ENCODE measurements at places on chromosomes 2 and 18. TPM values are rescaled to one million over a fixed set of nuclear protein-coding genes. Genes with fewer than 3 reads are reported as not detected.

- no peaks in the 10 kb centered on the region for H3K4me1 ChIP-seq
- DNase-seq: no peak
- H3K36me3 ChIP-seq: no peaks in the 10 kb centered on the region
- H3K27me3 ChIP-seq: peaks cover 3% of the 10 kb centered on the region
- H3K4me3 ChIP-seq: no peak overlapping the region
Observed at GRCh38 chr2:231388725-231389346, 6.7 kb upstream of the B3GNT7 start.

DNA sequence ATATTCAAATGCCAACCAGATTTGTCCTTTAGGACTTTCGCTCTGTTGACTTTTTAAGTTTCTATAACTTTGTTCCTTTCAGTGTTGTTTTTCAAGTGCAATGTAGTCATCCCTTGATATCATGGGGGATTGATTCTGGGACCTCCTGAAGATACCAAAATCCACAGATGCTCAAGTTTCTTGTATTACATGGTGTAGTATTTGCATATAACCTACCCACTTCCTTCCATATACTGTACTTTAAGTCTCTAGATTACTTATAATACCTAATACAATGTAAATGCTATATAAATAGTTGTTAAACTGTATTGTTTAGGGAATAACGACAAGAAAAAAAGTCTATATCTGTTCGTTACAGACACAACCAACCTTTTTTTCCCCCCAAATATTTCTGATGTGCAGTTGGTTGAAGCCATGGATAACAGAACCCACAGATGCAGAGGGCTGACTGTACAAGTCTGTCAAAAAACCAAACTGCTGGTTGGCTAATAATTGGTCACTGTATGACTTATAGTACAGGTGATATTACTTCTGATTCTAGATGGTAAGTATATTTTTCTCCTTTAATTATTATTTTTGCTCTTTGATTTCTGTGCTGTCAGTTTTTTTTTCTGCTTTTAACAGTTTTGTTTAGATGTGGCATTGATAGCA lies 201.7 kb upstream of the STON1 start:
- H3K36me3 ChIP-seq: no peaks in the 10 kb centered on the region
- peaks cover 9% of the 10 kb centered on the region for H3K4me1 ChIP-seq
- no peak for DNase-seq
- H3K27ac ChIP-seq: no peak overlapping the region
- no peaks in the 10 kb centered on the region for H3K27me3 ChIP-seq

- no peak overlapping the region for H3K27ac ChIP-seq
- H3K4me3 ChIP-seq: no peak overlapping the region
- H3K27me3 ChIP-seq: no peaks in the 10 kb centered on the region
- DNase-seq: no peak
- no peaks in the 10 kb centered on the region for H3K4me1 ChIP-seq
- H3K36me3 ChIP-seq: peaks cover 20% of the 10 kb centered on the region
Observed at GRCh38 chr2:229815858-229816257, 101.5 kb upstream of the DNER start.

DNA sequence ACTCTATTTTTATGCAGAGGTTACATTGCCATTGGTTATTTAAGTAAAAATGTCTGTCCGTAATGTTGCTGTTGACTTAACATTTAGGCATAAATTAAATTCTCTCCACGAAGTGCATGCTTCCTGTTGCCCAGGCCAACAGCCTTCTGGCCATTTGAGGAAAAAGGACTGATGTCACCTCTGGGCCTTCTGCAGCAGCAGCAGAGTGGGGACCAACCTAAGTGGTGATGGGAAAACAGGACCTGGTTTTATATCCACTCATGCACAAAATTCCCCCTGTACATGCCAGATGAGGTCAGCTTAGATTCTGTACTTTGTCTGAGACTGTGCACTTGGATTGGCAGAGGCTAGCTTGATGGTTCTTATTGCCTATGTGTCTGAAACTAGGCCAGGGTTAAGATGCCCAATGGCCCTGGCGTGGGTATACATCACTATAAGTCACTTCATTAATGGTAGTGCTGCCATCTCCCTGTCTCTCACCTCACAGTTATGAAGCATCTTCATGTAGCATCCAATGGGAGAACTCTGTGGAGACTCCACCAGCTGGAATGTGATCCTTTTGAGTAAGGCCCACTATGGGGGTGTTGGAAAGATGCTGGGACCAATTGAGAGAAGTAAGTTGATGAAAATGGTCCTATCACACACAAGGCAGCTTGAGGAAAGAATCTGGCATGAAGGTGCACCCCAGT lies 4.4 kb downstream of the ARHGAP25 start:
- no peak overlapping the region for H3K27ac ChIP-seq
- no peak overlapping the region for H3K4me3 ChIP-seq
- DNase-seq: no peak
- H3K36me3 ChIP-seq: no peaks in the 10 kb centered on the region

- no peak overlapping the region for H3K4me3 ChIP-seq
- H3K36me3 ChIP-seq: no peaks in the 10 kb centered on the region
- H3K4me1 ChIP-seq: no peaks in the 10 kb centered on the region
- DNase-seq: no peak
Observed at GRCh38 chr18:68263481-68263880, 451.4 kb downstream of the TMX3 start.

DNA sequence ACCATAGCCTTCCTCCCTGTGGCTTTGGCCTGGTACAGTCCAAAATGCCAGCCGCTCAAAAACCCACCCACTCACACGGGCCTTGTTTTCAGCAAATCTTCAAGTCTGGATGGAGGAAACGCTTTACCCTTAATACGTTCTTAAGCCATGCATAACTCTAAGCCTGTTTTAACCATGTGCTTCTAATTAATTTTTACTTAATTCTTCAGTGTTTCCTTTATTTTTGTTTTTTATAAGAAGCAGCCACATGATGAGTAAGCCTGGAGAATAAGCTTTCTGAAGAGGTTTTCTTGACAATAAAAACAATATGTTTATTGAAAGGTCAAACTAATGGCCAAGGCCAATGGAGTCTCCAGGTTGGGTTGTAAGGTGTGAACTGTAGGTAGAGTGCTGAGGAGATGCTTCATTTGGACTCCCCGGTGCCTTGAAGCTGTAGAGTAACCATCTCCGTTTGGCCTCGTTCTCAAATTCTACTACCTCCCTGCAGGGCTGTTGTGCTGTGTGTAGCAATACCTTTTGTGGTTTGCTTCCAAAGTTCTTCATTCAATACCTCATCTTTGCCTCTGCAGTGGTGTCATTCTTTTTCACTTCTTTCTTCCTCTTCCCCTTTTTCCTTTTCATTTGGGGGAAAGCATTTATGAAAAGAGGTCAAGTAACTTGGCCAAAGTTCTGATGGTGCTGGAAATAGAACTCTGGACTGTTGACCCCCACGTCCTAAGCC lies 113.7 kb downstream of the PRKCE start:
- H3K27me3 ChIP-seq: no peaks in the 10 kb centered on the region
- no peak overlapping the region for H3K4me3 ChIP-seq
- DNase-seq: no peak
- no peaks in the 10 kb centered on the region for H3K4me1 ChIP-seq

GRCh38 chr2:168006498-168006897 lies 240.9 kb downstream of the STK39 start:
- DNase-seq: no peak
- H3K4me1 ChIP-seq: no peaks in the 10 kb centered on the region
- no peak overlapping the region for H3K4me3 ChIP-seq
- H3K36me3 ChIP-seq: no peaks in the 10 kb centered on the region
- H3K27me3 ChIP-seq: no peaks in the 10 kb centered on the region
- no peak overlapping the region for H3K27ac ChIP-seq

DNA sequence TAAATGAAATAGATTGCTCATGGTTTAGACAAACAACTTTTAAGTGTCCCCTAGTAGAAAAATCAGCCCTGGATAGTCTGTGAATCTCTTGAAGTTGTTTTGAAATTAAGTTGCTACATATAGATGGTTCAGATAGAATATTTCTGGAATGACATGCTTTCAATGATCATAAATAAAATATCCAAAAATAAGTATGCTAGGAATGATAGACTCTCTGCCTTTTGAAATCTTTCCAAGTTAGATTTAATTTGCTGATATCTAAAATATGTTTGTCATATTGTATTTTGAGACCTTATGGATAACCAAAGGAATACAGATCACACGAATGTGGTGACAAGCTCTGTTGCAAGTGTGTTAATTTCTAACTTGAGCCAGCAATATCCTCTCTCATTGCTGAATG lies 488.7 kb downstream of the THSD7B start:
- no peaks in the 10 kb centered on the region for H3K27me3 ChIP-seq
- no peak overlapping the region for H3K27ac ChIP-seq
- no peaks in the 10 kb centered on the region for H3K4me1 ChIP-seq
- no peak overlapping the region for H3K4me3 ChIP-seq
- no peak for DNase-seq
- H3K36me3 ChIP-seq: no peaks in the 10 kb centered on the region

DNA sequence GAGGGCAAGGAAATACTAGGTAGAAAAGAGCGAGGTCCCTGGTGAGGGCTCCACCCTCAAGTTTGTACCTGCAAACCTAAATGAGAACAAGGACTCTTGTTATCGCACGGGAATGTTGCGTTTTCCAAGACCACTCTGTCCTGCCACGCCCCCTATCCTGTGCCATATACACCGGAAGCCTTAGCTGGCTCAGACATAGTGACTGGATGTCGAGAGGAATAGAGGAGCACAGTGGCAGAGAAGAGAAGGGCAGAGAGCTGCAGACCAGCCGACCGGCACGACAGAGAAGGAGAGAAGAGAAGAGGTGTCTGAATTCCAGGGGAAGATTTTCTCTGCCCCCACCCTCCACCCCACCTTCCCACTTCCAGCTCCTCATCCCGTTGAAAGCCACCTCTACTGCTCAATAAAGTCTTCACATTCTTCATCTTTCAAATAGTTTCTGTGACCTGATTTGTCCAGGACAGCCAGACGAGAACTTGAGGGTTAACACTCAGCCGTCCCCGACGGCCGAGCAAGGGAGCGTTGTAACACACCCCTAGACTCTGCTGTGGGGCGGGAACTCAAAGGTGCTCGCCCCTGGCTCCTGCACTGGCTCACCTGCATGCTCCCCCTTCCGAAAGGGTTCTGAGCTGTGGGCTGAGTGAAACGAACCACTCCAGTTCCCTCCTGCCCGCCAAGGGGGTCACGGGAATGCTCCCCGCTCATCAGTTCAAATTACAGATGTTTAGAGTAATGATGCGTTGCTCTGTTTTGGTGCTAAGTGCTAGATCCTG lies 24.9 kb upstream of the COL3A1 start:
- no peak overlapping the region for H3K4me3 ChIP-seq
- H3K36me3 ChIP-seq: no peaks in the 10 kb centered on the region
- no peaks in the 10 kb centered on the region for H3K4me1 ChIP-seq
- H3K27me3 ChIP-seq: no peaks in the 10 kb centered on the region
- no peak for DNase-seq
- H3K27ac ChIP-seq: no peak overlapping the region

GRCh38 chr2:172038604-172039003 lies 38.9 kb downstream of the METAP1D start:
- no peaks in the 10 kb centered on the region for H3K4me1 ChIP-seq
- DNase-seq: no peak
- no peak overlapping the region for H3K27ac ChIP-seq
- no peaks in the 10 kb centered on the region for H3K27me3 ChIP-seq
- no peaks in the 10 kb centered on the region for H3K36me3 ChIP-seq

DNA sequence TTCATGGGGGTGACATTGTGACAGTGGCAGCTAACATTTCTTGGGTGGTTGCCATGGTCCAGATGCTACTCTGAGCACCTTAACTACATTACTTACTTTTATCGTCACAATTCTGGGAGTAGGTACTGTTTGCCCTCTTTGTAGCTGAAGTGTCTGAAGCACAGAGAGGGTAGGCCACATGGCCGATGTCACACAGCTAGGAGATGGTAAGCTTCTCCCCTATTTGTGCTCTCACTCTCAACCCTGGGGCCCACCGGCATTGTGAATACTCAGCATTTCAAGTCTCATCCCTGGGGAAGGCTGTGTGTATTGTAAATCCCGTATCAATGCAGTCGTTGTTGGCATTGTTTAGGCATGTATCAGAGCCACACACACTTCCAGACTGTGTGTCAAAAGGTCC lies 136.6 kb downstream of the ACOXL start:
- DNase-seq: no peak
- no peaks in the 10 kb centered on the region for H3K27me3 ChIP-seq
- H3K4me3 ChIP-seq: no peak overlapping the region
- no peaks in the 10 kb centered on the region for H3K4me1 ChIP-seq
- H3K36me3 ChIP-seq: no peaks in the 10 kb centered on the region
- no peak overlapping the region for H3K27ac ChIP-seq

DNA sequence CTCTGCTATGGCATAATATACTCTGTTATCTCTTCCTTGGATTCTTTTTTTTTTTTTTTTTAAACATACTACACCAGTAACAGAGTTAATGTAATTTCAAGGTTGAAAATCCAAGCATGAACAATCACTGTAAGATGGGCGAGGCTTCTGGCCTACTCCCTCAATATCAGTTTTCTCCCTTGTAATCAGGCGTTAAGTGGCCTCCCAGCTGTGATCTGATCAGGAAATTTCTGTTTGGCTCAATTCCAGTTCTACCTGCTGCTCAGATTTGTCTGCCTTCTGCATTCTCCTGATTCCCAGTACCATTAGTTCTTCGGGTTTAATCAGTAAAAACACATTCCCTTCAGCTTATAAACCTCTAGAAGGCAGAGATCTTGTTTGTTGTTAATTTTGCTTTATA lies 18.6 kb downstream of the PRKD3 start:
- H3K36me3 ChIP-seq: no peaks in the 10 kb centered on the region
- no peak overlapping the region for H3K4me3 ChIP-seq
- no peaks in the 10 kb centered on the region for H3K27me3 ChIP-seq
- no peak for DNase-seq

GFPT1 gene
- total RNA-seq: 17.1 TPM

SNRNP27 gene
- 58.7 TPM for total RNA-seq

GPR55 gene
- total RNA-seq: not detected

CCDC88A gene
- total RNA-seq: 36.9 TPM

TMEM163 gene
- 0.28 TPM for total RNA-seq

ARL4C gene
- 7.2 TPM for total RNA-seq
